Activated T-helper 1 cell treated with Interleukin-2 at 50 U/mL for 16 hours (primary cell): ENCODE measurements at places on chromosomes 7 and 10.

DNA sequence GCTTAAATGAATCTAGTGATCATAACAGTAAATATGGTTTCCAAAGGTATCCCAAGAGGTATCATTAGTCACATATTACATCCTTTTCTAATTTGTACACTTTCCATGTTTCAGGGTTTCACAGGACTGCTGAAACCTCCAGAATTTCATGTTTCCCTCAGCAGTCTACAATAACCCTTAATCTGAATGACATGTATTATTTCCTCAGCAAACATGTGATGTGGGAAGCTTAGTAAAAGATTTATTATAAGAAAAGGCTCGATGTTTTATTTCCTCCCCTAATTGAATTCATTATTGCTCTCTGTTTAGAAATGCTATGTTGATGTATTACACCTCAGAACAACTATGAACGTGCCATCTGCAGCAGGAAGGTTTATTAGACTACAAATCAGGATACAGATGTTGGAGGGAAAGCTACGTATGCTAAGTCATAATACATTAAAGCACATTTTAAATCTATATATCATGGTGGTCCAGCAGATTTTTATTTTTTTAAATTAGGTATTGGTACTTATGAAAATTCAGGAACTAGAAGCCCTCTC, 52.5 kb upstream of the SKAP2 start:
- DNase-seq = no peak

- DNase-seq = no peak
Measured at GRCh38 chr10:35854661-35855060, 212.6 kb upstream of the FZD8 start.

DNA sequence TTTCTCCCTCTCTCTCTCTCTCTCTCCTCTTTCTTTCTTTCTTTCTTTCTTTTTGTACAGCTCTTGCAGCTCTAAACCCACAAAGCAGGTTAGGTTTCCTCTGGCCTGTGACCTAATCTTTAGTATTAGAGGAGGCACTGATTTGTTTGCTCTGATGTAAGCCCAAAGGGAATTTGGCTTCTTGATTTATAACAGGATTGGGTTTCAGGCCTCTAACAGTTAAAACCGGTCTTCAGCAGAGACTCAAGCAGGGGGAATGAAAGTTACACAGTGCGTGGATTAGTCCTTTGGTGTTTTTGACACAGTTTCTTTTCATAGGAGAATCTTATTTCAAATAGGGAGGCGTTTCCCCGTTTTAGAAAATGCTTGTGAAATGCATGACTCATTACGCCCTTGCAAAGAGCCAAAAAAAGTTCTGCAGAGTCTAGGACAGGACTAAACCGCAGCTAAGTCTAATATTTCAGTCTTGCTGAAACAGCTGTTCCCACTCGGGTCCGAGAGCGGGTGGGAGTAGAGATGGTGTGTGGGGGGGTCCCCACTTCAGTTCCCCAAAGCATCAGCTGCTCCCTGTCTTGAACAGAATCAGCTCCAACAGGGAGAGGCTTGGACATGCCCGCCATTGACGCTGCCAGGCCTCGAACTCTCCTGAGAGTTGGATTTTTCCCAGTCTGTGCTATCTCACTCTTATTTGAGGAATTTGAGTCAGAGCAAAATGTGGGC, 296.5 kb upstream of the PITRM1 start:
- DNase-seq = no peak

- no peak for DNase-seq
Measured at GRCh38 chr7:38424750-38425463, 151.5 kb upstream of the TARP start.

DNA sequence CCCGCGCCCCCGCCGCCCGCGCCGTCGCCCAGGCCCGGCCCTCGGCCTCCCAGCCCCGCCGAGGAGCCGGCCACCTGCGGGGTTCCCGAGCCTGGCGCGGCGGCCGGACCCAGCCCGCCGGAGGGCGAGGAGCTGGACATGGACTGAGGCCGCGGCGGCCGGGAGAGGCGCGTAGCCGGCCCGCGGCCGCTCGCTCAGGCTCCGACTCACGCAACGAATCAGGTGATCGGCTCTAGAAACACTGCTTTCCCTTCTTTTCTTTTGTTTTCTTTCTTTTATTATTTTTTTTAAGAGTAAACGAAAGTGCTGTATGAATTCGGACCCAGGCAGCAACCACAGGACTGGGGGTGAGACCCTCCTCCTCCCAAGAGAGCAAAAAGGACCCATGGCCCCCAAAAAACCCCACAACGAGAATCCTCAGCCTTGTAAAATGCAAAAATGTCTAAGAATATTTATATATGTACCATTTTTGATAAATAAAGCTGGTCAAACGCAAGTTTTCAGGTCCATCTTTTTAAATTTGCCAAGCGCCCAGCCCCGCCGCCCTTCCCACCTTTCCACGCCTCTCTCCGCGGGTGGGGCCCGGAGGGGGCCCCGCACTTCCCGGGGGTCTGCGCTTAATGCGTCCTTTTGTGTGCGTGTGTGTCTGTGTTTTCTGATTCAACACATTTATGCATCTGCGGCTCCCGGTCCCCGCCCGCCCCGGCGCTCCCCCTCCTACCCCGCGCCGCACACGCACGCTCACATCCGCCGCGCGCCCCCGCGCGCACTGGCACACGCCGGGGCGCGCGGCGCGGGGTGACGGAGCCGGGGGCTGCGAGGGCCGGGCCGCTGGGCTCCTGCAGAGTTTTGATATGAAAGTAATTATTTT, 4.4 kb downstream of the UNCX start:
- no peak for DNase-seq

DNA sequence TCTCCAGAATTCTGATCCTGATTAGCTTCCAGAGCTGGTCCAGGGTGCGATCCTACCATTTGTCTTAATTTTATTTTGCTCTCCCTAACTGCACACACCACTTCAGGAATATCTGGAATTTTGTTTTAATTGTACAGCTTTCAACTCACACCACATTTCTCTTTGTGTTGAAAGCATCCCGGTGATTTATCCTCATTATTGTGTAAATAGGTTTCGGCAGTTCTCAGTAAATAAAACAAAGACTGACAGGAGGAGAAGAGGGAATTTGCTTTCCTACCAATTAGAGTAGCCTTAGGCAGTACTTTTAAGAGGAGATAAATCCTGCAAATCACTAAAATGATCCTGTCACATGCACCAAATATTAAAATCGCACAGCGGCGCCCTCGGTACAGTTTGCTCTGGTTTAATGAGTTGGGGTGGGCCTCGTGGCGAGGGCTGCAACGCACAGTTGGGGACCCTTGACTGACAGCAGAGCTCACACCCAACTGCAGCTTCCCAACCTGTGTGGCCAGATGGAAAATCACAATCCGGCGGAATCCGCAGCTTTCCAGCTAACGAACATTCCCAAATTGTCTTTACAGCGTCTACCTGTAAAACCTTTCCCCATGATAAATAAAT, 62.6 kb downstream of the EBF3 start:
- DNase-seq = no peak

- DNase-seq = no peak
Measured at GRCh38 chr10:29751240-29751639, 116.5 kb upstream of the SVIL start.

- DNase-seq = no peak
Measured at GRCh38 chr7:158809596-158809995, 19.7 kb downstream of the ESYT2 start.

GRCh38 chr7:104371216-104371979, 43.0 kb downstream of the LHFPL3 start:
- no peak for DNase-seq

GRCh38 chr7:9945857-9946256, 1027.8 kb upstream of the PHF14 start:
- no peak for DNase-seq

DNA sequence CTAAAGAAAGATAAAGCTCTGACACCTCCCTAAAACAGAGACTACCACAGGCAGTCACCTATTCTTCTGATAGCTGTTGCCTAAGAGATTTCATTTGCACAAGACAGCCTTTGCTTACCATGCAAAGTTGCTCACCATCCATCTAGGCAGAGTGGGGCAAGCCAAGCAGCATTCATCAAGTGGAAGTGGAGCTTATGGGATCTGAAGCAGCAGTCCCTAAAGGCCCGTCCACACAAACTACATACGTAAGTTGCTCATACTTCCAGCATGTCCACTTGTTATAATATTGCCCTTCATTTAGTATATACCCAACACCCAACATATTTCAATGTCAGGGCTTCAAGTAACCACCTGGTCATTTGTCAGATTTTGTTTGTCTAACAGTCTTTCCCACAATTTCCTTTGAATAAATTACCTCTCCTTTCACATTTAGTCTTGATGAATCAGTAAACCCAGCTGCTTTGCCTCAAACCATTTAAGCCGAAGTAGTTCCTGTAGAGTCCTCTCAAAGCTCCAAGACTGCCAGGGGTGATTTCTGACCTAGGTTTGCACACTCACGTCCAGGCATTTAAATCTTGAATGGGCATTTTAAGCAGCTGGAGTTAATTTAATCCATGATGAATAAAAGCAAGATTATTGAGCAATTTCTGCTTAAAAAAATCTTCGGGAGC, 67.9 kb downstream of the ATAD1 start:
- DNase-seq = no peak

DNA sequence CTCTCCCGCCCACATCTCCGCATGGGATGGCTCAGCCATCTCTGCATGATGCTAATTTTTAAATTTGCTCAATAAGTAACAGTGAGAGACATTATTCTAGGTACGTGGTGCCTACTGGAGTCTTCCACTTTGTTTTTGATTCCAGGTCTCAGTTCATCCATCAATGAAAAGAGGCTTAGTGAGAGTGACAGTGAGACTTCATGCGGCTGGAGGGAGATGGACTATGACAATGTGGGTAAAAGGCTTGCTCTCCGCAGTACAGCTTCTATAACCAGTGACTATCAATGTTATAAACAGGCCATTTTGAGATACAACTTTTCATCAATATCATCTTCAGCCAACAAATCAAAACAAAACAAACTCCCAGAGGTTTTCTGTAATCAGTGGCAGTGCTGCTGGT, 563.4 kb upstream of the MKI67 start:
- DNase-seq = no peak

GRCh38 chr7:20385126-20385525, 54.4 kb downstream of the ITGB8 start:
- DNase-seq = no peak

GRCh38 chr10:106278383-106278782, 886.1 kb downstream of the SORCS1 start:
- no peak for DNase-seq

DNA sequence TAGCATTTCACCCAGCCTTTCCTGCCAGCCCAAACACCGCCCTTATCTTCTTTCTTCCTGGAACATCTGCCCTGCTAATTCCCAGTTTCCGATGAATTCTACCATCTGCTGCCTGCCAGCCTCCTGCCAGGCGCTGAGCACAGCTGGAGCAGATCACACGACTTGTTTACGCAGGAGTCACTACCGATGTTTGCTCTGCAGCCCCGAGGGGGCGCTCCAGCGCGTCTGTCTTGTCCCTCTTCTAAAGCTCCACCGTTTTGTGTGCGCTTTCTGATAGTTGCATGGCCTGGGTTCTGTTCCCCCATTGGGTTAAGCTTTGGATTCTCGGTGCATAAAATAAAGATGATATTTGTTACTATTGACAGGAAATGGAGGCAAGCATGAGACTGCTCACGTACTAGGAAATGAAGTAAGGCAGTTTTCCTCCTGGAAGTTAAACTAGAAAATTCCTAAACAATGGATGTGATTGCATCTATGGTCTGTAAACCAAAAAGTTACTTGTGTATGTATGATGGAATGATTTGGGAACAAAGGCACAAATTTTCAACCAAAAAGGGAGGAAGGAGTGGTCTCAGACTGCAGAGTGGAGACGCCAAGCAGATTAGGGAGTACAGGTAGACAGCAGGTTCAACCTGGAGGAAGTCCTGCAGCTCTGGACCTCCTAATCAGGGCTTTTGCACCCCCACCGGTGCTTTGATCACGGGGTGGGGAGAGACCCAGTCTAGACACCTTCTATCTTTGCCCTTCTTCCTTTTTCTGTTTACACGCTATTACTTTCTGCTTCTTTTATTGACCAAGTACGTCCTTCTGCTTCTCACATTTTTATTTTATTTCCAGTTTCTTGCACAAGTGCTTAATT, 2.2 kb upstream of the RBM17 start:
- peak; percentile 78 for DNase-seq
